ENCODE measurements at places on chromosomes 5 and 9.

DNA sequence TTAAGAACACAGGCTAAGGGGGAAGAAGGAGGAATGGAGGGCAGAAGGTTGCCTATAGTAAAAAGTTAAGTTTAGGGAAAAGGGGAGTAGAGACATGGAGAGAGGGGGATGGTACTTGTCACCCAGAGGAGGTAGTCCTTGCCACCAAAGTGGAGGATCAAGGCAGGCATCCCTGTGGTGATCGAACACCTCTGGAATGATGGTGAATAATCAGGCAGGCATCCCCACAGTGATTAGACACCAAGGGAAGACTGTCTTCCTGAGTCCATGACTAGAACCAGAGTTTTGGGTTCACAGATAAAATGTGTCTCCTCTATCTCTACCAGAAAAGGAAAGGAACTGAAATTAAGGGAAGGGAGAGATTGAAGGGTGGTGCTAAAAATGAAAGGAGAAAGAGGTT is 19.2 kb upstream of the HMGCS1 start:
- DNase-seq, result no peak

DNA sequence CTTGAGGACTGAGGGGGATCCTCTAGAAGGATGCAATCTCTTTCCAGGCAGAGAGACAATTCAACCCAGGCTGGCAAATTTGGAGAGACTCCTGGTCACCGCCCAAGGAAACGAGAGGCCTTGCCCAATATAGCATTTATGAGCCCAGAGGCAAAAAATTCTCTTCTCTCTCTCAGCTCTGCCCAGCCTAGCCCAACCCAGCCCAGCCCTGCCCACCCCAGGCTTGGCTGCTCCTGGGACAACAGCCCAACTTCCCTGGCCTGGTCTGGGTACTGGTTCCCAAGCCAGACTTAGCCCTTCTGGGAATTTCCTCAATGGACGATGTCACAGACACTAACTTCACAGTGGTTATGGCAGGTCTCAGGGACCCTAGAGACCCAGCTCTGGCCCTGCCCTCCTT is 116.5 kb downstream of the PSD2 start:
- no peak for DNase-seq

GRCh38 chr5:153618307-153618706 is 127.8 kb downstream of the GRIA1 start:
- no peak for DNase-seq

DNA sequence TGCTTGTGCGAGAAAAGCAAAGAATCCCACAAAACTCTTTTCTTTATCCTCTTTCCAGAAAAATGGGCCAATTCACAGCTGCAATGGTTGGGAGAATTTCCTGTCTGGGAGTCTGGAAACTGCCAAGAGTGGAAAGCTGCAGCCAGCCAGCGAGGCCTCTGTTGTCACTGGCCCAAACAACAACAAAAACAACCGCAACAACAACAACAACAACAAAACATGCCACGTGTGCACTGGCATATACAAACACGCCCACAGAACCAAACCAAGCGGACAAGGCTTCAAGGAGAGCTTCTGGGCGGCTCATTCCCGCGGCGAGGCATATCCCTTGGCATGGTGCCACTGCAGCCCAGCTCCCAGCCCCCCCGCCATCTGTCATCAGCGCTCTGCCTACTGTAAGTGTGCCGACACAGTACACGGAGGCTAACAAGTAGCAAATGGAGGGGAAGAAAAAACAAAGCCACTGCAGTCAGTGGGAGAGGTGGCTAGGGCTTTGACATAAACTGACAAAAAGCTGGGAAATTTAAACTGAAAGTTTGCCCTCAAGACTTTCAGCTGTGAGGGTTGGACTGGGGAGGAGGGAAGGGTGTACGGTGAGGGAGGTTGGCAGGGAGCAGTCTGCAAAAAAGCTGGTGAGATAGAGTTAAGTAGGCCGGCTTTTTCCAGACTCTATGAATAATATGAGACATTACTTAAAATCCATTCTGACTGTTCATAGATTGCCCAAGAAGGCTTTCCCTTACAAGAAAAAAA is 165.0 kb upstream of the ZNF462 start:
- peak; percentile 54 for DNase-seq

DNA sequence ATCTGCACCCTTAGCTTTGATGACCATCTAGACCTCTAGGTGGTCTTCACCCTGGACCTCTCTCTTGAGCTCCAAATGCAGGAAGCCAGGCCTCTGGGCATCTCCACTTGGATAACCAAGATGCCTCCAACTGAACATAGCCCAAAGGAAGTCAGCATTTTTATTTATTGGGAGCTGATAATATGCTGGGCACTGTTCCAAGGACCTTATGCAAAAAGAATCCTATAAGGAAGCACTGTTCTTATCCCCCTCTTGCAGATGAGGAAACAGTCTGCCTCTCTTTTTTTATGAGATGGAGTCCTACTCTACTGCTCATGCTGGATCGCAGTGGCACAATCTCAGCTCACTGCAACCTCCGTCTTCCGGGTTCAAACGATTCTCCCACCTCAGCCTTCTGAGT is 219.9 kb downstream of the CDK5RAP2 start:
- DNase-seq, result peak; percentile 82

- DNase-seq, result no peak
Measured at GRCh38 chr9:116979456-116979855, 292.4 kb downstream of the TRIM32 start.

DNA sequence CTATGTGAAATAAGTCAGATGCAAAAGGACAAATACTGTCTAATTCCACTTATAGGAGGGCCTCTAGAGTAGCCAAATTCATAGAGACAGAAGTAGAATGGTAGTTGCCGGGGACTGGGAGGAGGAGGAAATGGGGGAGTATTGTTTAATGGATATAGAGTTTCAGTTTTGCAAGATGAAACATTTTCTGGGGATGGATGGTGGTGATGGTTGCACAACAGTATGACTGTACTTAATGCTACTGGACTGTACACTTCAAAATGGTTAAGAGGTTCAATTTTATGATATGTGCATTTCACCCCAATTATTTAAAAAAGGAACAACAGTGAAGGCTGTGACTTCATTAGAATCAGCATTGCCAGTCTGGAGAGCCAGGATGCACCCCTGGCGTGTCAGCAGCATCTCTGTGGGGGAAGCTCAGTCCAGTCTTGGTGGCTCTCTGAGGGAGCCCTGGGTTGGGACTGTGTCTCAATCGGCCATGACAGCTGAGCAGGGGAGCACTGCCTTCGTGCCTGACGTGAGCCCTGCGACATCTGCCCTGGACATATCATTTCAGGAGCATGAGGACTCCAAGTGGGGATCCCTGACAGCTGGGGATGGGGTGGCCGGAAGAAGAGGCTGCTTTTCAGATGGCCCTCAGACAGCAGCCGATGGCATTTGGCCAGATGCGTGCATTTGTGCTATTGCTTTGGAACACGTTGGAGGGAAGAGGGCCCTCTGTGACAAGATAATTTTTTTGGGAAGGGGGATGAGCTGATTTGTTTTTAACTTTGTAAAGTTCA is 130.8 kb upstream of the STC2 start:
- DNase-seq, result no peak

DNA sequence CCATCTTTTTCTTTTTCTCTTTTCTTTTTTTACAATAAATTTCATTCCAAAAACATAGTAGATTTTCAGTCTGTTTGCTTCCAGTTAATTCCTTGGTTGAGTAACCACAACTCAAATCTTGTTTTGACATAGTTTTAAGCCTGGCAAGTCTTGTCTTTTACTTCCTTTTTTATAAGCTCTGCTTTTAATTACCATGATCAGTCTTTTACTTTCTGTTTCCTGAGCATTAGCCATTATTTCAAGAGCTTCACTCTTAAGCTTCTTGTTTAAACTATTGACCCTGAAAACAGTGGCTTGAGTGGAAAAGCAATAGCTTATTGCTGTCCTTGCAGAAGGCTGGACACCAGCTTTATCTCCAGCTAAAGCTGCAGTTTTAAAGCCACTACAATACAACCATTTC is 1363.3 kb downstream of the MAT2B start:
- DNase-seq, result no peak

- no peak for DNase-seq
Measured at GRCh38 chr9:14313951-14314423, at the start of gene NFIB. NFIB (minus strand) TSS chr9:14314141; CDS start chr9:14313511, 630 bp downstream.

- DNase-seq, result peak; percentile 10
Measured at GRCh38 chr9:126719618-126720031, 85.2 kb upstream of the ZBTB43 start.

DNA sequence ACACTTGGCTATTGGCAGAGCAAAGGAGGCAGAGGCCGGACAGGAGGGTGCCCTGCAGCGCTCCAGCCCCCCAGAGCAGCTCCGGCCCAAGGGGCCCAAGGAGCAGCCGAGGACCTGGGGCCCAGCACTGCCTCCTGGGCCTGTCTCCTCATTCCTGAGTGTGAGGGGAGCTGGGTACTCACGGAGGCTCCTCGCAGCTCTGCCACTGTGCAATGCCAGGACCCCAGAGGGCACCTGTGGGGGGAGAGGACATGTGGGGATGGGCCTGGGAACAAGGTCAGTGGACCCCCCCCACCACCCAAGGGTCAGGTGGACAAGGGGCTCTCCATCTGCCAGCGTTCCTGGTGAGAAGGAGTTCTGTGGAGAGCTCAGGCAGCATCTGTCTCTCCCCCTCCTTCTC is 192.6 kb upstream of the PPP1R26 start:
- no peak for DNase-seq

DNA sequence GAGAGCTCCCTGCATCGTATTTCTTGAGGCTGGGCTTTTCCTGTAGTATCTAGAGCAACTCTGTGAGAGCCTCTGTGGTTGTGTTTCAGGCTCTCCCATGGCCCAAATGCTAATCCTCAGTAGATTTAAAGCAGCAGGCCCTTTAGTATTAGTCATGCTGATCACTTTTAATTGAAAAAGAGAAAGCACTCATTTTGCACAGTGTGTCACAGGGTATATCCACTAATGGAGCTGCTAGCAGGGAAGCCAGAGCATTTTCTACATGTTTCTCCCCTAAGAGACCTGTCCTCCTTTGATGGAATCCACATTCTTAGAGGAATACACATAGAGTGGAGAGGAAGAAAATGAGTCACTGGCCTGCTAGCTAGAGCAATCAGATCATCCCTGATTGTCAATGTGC is 348.5 kb downstream of the TMEM232 start:
- peak; percentile 83 for DNase-seq

DNA sequence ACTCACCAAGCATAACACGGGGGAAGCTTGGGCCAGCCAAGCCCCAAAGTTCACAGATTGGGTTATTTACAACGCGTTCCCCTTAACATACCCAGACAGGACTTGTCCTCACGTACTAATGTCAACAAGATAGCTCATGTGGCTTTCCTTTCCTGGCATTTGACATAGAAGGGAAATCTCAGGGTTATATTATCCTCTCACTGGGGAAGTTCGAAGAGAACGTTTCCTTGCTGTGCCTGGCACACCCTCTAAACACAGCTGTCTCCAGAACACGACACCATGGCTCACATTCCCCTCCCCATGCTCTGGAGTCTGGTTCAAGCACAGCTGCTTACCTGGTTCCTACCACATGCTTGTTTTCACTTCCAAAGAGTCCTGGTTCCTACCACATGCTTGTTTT is 46.8 kb upstream of the OTULINL start:
- DNase-seq, result no peak

- no peak for DNase-seq
Measured at GRCh38 chr5:5042806-5043205, 97.3 kb upstream of the ADAMTS16 start.

- no peak for DNase-seq
Measured at GRCh38 chr5:69502367-69502766, 9.8 kb downstream of the OCLN start.

DNA sequence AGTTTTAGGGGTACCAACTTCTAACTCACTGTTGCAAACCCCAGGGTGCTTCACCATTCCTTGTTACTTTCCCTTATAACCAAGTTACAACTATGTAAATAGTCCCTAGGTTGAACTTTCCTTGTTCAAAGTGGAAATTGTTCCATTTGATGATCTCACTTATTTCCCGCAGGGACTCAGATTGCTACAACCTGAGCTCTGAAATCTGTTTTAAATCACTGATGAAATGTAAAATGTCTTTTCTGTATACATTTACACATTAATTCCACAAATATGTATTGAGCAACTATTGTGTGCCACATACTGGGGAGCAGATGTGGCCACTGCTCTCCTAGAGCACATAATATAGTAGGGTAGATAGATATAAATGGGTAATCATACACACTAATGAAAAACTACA is 69.1 kb upstream of the TARS1 start:
- peak; percentile 94 for DNase-seq

DNA sequence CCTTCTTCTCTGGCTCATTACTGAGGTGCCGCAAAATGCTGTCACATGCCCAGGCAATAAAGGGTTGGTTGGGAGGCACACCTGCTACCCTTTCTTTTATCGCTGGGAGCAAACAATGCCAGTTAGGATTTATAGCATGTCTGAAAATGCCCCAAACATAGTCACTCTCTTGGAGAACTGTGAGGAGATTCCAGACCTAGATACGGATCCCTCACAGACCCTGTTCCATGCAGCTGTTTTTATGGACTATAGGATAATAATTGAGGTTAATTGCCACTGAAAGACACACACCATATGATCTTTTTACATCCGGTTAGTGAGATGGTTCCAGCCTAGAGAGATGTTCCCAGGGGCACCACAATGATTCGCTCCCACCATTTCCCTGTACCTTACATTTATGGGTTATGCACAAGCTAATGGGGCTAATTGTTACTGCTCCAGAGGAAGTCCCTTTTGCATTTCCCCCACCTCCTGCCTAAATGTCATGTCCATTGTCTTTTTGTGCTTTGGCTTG is 318.1 kb downstream of the PIK3R1 start:
- DNase-seq, result no peak

DNA sequence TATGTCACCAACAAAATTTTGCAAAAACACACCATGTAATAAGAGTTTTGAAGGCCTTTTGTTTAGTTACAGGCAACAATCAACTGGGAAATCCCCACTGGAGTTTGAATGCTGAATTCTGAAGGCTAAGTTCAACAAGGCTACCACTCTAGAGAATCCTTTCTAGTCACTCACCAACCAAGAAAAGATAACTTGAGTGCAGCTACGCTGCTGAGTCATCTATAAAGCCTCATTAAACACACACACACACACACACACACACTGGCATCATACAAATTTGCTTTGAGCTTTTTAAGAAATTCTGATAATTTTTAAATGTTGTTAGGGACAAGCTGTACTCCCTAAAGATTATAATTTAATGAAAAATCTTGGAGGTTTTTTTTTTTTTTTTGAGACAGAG is 219.6 kb downstream of the DENND1A start:
- DNase-seq, result peak; percentile 43

DNA sequence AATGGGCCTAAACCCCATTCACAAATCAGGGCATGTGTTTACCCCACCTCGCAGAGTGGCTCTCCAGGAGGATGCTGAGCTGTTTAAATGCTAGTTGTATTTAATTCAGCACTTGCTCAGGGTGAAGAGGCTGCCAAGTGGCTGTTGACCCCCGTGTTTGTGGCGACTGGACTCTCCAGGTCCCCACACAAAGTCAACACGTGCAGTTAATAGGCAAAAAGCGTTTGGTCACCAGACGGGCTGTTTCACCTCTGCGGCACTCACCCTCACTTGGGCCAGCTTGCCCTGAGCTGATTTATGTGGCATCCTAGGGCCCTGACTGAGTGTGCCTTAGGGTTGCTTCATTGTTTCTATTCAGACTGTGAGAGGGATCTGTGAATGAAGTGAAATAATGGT is 152.3 kb downstream of the GAS1 start:
- no peak for DNase-seq

GRCh38 chr5:14396737-14397136 is 184.9 kb upstream of the OTULINL start:
- no peak for DNase-seq
